Activated CD4-positive, alpha-beta T cell treated with anti-CD3 and anti-CD28 coated beads for 1 hour (primary cell): ENCODE measurements at places on chromosomes 1 and 21.

DNA sequence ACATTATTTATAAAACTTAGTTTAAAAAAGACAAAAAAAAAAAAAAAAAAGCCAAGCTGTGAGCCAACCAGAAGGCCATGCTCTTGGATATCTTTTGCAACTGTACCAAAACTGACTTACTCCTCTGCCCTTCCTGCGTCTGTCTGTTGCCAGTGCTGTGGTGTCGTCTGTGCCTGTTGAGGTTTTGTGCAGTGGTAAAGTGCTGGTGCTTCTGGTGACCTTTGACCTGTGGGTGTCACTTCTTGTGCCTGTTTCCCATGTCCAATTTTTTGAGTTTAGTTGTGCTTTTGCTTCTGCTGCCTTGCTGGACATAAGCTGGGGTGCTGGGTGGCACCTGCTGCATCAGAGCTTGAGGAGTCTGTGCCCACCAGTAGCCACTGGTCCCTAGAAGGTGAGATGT, 41.4 kb downstream of the RNF187 start:
- no peak for DNase-seq

GRCh38 chr1:55789466-55789865, 574.3 kb upstream of the USP24 start:
- no peak for DNase-seq

DNA sequence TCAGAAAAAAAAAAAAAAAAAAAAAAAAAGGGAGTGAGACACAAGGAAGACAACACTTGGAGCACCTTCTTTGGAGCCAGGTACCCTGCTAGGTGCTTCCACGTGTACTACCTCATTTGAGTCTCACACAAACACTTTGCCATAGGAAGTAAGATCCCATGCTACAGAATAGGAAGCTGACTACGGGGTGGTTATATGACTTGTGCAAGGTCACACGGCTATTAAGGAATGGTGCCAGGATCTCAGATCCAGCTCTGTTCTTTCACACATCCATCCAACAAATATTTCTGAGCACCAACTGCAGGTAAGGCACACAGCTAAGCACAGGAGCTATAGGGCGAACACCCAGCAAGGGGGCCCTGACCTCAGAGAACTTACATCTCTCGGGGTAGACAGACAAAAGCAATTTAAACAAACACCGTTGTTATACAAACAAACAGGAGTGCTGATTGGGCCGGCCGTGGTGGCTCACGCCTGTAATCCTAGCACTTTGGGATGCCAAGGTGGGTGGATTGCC, 22.4 kb downstream of the PTAFR start:
- no peak for DNase-seq

DNA sequence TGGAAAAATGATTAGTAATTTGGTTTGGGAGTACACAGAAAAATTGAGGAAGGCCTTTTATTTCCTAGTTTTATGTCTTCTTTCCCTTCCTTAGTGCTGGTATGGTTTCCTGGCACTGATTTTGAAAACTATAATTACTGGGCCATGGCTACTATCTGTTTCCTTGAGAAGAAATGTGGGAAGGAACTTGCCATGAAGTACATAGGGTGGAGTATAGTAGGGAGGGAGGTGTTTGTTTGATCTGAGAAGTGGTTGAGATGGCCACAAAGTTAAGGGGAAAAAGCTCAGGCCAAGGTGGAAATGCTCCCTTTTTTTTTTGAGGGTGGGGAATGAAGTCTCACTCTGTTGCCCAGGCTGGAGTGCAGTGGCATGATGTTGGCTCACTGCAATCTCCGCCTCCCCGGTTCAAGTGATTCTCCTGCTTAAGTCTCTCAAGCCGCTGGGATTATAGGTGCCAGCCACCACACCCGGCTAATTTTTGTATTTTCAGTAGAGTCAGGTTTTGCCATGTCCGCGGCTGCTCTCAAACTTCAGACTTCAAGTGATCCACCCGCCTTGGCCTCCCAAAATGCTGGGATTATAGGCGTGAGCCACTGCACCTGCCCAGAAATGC, 11.3 kb downstream of the HJV start:
- DNase-seq: no peak

GRCh38 chr1:71572038-71572437, 491.2 kb upstream of the ZRANB2 start:
- no peak for DNase-seq

- DNase-seq: no peak
These were observed 137.8 kb downstream of the RWDD3 start for GRCh38 chr1:95371666-95372282.

DNA sequence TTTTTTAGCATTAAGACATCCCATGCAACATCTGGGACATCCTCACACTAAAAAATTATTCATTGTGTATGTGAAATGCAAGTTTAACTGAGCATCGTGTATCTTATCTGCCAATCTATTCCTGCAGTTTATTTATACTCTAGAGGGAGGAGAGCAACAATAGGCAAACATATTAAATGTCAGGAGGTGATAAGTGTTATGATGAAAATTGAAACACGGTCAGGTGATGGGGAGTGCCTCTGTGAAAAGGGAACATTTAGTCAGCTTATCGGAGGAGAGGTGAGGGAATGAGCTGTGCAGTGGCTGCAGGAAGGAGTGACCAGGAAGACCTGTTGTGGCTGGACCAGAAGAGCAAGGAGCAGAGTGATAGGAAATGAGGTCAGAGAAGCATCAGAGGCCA, 775 bp upstream of the EFCAB14 start:
- DNase-seq: no peak

- DNase-seq: no peak
These were observed 25.4 kb downstream of the EEIG2 start for GRCh38 chr1:108585313-108585712.

GRCh38 chr1:18973446-18973955, 17.0 kb upstream of the IFFO2 start:
- no peak for DNase-seq

GRCh38 chr1:172270605-172271004, 149.9 kb upstream of the C1orf105 start:
- no peak for DNase-seq

- no peak for DNase-seq
These were observed 709 bp downstream of the NECTIN4 start for GRCh38 chr1:161088587-161089110.

DNA sequence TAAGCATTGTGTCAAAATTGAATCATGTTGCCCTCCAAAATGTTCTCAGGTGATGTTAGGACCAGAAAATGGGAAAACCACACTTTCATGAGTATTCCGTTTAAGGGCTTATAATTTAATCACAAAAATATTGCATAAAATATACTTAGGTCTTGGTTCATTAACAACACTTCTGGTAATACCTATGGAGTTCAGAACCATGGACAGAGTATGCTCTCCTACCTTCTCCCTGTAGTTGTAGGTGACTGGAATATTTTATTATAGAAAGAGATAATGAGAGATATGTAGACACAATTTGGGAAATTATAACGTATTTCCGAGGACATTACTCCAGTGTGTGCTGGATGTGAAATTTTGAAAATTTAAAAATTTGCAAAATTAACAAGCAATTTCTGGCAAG, 232.5 kb downstream of the NCAM2 start:
- no peak for DNase-seq

DNA sequence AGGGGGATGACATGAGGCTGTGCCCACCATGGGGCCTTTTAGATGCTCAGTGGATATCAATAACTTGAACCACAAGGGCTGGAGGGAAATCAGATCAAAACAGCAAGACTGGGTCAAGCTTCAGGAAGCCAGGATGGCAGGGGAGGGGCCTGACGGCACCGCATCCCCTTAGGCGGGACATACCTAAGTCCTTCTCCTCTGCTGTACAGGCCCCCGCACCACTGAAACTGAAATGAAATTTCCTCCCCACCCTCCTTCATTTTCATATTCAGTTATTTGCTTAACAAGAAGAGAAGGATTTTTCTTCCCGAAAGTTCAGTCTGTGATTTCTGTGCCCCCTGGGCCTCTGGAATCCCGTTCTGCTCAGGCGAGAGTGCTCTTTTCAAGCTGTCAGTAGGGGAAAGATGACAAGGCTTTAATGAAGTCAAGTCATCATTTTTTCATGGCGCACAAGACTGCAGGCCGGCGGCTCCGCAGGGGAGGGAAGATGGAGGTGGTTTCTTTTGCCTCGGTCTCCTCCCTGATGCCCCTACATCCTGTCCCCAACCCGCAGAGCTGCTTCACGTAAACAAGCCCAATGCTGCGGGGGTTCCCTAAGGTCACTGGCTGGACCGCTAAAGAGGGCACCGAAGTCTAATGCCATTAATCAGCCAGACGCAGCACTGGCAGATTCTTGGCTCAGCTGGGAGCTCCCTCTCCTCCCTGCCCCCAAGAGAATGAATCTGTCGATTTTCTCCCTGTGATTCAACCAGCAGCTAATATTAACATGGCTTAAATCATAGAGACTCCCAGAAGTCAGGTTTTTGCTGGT, 264.8 kb downstream of the C1orf94 start:
- no peak for DNase-seq

- no peak for DNase-seq
These were observed 67.8 kb upstream of the IPO9 start for GRCh38 chr1:201761178-201761577.

- DNase-seq: no peak
These were observed 150.2 kb downstream of the GRIK3 start for GRCh38 chr1:36884029-36884701.

- DNase-seq: no peak
These were observed 30.7 kb upstream of the PGD start for GRCh38 chr1:10368194-10368593.

DNA sequence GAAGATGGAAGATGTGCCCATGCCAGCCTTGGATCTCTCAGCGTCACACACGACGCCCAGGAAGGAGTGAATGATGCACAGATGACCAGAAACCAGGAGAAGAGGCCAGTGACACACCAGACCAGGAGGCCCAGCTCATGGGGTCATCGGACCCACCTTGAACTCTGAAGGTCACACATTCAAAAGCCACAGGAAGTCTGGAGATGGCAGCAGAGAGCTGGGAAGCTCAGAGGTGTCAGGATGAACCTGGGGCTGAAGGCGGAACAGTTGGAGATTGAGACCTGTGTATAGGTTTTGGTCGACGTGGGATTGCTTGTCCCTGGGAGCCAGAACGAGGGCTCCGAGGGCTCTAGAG, 43.6 kb downstream of the SLC19A1 start:
- DNase-seq: no peak

- no peak for DNase-seq
These were observed 138.8 kb upstream of the WNT4 start for GRCh38 chr1:22281521-22282363.

DNA sequence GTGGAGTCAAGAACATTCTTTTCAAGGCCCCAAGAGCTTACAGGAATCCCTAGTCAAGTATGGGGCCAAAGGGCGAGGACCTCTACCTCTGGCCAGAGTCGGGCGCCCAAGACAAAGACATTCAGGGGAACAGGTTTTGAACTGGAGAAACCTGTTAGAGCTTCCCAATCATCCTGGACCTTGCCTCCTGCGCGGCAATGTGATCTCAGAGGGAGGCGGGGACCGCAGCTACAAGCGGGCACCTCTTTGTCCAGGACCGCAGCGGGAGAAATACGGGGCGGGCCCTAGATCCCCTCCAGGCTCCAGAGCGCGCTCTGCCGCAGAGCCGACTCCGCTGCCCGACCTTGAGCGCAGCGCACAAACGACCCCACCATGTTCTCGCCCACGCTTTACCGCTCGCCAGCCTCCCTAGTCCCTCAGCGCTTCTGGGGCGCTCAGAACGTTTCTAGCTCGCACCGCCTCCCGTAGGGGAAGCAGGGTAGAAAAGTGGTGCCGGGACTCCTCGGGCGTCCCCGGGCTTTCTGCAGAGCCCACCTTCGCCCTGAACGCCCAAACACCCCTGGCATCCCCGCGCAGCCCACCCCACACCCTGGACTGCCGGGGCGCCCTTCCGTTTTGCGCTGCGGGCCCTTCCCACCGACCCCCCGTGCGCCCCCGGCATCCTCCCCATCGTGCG, 28.1 kb downstream of the RABIF start:
- DNase-seq: no peak

DNA sequence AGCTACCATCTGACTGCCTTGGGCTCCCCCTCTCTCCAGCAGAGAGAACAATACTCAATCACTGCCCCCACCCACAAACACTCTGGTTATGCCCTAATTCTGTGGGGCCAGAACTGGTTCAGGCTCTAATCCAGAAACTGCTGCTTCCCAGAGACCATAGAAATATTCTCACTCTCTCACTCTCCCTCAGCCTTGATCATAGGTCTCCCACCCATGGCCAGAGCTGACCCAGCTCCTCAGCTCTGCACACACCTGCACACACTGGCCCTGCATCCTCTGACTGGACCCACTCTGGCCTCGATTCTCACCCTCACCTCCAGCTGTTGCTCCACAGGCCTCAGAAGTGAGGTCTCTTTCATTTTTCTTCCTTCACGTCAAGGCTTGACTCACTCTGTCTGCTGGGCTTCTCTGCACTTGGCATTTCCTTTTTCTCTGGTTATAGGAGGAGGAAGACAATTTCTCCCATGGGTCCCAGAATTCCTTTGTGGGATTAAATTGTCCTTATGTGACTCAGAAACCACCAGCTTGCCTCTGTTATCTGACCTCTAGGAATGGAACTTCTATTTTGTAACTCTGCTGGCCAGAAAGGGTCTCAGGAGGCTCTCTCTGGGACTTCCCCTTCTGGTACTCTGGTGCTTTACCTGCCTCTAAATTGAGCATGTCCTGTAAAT, 15.6 kb upstream of the ZMYM6 start:
- DNase-seq: no peak

DNA sequence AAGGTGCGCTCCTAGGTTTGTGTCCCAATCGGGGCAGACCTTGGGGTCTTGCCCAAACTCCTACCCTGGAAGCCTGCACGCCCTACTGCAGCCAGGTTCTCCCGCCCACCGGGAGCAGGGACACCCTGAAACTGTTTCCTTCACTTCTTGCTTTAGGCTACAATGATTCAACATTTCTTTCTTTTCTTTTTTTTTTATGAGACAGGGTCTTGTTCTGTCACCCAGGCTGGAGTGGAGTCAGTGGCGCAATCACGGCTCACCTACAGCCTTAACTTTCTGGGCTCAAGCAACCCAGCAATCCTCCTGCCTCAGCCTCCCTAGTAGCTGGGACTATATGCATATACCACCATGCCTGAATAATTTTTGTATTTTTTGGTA, 75.8 kb downstream of the ITPKB start:
- no peak for DNase-seq

- no peak for DNase-seq
These were observed 40.6 kb upstream of the ST6GALNAC3 start for GRCh38 chr1:76033800-76034475.

DNA sequence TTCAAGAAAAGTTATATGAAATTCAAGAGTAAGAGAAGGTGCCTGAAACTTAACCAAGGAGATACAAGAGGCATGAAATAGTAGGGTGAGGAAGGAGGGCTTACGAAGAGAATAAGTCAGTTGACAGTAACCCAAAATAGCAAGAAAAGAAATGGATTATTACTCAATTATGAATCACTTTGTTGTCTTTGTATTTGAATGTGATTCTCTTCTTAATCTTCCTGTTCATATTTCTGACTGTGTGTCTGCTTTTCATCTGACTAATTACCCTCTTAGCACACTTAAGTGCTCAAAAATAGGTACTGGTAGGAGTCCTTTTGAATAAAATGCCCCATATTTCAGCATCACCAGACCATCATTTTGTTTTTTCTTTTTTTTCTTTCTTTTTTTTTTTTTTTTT, 39.4 kb downstream of the GLMN start:
- DNase-seq: no peak

DNA sequence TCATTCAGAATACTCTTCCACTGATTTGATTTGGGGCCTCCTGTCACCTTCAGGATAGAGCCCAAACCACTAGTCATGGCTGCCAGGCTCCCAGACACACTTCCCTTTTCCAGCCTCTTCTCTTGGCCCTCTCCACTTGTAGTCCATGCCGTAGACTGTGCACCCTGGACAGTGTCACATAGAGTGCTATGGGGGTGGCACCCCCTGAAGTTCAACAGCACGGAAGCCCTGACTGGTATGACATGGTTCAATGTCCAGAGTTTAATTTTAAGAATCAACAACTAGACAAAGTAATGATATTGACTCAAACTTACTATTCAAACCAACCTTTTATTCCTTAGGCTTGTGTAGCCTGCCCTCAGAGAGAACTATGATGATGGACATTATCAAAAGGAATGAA, 22.3 kb downstream of the FMO2 start:
- no peak for DNase-seq
